SHP77 (cell line): ENCODE measurements at places on chromosomes 5 and 9.

DNA sequence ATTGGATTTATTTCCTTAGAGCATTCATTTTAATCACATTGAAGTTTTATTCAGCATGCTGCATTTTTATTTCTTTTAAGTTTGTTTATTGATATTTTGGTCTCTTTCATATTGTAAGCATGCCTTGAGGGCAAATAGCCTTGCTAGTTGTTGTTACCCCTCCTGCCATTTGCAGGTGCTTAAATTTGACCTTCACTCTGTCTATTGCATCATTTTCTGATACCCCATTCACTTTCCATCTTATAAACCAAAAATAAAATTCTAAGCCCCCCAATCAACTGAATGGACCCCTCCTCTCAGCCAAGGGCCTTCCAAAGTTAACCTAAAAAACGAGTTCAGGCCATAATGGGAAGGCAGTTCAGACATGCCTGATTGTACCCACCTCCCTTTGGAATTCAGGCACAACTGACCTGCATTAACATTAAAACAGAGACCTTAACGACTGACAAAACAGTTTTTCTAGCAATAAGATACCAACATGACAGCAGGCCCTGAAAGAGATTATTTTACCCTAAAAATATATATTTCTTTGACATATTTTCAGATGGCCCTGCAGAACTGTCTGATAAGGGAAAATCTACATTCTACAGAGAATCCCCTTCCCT is 32.1 kb downstream of the TARS1 start:
- DNase-seq: no peak

DNA sequence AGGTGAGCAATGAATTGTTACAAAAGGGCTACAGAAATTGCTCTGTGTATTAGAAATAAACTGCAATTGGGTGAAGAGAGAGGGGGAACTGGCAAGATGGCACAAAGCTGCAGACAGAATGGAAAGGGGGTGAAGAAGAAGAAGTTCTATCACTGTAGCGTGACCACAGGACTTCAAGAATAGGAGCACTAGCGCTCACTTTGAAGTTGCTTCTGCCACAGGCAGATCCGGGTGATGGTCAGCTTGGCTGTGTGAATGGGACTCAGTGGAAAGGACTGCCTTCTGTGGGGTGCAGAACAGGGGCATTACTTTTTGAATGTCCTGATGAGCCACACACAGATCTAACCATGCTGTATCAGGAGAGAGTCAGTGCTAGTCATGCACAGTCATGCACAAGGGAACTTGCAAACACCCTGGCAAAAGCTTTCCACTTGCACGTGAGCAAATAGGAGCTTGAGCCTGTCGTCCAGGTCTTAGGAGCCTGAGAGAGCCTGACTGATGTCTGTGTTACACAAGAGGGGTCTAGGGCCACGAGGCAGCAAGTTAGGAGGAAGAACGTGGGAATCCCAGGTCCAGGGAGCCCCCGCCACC is 16.3 kb downstream of the IL5 start:
- DNase-seq: no peak

GRCh38 chr5:144531188-144531587 is 360.5 kb downstream of the KCTD16 start:
- DNase-seq: no peak

DNA sequence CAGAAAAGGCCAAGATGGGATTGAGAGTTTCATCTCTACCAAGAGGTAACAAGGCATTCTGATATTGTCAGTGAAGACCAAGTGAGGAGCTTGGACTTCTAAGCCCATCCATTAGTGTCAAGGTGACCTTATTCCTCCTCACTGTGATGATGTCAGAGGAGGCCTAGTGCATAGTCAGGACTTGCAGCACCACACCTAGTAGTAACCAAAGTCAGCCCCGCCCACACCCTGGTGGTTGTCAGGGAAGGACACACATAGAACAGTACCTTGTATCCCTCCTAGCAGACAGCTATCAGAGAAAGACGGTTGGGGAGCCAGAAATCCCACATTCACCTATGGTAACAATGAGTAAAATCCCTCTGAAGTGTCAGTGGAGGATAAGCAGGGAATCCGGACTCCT is 111.7 kb downstream of the AP3B1 start:
- DNase-seq: no peak

DNA sequence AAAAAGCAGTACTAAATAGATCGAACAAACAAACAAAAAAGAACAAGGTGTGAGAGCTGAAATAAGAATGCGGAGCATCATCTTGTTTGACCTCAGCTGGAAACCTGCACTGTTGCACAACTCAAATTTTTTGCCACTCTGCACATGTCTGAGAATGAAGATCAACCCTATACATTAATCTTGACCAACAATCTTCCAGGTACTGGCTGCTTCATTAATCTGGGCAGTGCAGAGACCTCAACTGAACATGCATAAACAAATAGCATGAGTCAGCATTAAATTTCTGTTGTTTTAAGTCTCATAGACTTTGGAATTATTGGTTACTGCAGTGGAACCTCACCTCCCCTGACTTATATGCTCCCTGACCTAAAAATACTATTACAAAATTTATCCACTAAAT is 114.6 kb upstream of the FTMT start:
- DNase-seq: no peak

- DNase-seq: no peak
Measured at GRCh38 chr5:123365156-123365555, 58.0 kb downstream of the CEP120 start.

- no peak for DNase-seq
Measured at GRCh38 chr5:172658961-172659501, 18.0 kb downstream of the NEURL1B start.

DNA sequence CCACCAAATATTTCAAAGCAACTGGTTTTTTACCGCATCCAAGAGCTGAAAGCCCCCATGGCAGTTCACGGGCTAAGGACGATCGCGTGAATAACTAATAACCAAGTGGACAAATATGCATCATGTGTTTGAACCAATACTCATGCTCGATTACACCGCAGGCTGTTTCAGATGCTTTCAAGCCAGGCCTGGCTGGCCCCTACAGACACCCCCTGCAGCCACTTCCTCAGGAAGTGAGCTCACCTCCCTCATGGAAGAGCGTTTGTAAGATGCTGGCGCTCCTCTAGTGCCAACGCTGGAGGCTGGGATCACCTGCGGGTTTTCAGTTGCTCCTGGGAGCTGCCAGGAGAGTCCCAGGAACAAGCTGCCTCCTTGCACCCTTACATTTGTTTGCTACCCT is 53.9 kb upstream of the PTCH1 start:
- no peak for DNase-seq

GRCh38 chr9:72363908-72364678 is 915 bp downstream of the ZFAND5 start:
- DNase-seq: peak; percentile 18
